ENCODE measurements at places on chromosomes 2 and 18.

- peak; percentile 87 for DNase-seq
Observed at GRCh38 chr18:55405893-55406406, 182.0 kb downstream of the TCF4 start.

DNA sequence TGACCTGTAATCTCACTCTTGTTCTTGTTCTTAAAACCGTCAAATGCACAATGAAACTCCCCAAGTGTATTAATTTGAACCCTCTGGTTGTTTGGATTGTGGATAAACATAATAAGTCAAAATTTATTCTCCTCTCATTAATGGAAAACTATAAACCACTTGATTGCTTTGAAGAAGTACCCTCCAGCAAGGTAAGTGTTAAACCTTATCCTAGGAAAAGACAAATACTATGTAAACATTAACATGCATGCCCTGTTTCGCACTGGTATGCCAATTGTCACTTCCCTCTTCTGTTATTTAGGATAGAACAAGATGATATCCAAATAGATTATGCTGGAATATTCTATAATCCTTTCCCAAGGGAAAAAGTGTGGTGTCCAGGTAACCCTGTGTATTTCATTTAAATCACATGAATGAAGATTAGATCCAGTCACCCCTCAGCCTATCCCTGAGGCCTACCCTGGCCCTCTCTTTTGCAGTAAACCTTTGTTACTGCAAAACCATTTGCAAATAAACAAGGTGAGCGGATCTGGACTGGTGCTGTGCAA lies 1.3 kb downstream of the ADI1 start:
- DNase-seq = no peak

GRCh38 chr18:75249672-75250470 lies 39.3 kb downstream of the TSHZ1 start:
- no peak for DNase-seq

- no peak for DNase-seq
Observed at GRCh38 chr2:67240507-67240906, 156.6 kb upstream of the ETAA1 start.

- no peak for DNase-seq
Observed at GRCh38 chr18:33605250-33605649, 27.2 kb downstream of the ASXL3 start.

- no peak for DNase-seq
Observed at GRCh38 chr2:226644399-226644865, 155.2 kb downstream of the IRS1 start.

DNA sequence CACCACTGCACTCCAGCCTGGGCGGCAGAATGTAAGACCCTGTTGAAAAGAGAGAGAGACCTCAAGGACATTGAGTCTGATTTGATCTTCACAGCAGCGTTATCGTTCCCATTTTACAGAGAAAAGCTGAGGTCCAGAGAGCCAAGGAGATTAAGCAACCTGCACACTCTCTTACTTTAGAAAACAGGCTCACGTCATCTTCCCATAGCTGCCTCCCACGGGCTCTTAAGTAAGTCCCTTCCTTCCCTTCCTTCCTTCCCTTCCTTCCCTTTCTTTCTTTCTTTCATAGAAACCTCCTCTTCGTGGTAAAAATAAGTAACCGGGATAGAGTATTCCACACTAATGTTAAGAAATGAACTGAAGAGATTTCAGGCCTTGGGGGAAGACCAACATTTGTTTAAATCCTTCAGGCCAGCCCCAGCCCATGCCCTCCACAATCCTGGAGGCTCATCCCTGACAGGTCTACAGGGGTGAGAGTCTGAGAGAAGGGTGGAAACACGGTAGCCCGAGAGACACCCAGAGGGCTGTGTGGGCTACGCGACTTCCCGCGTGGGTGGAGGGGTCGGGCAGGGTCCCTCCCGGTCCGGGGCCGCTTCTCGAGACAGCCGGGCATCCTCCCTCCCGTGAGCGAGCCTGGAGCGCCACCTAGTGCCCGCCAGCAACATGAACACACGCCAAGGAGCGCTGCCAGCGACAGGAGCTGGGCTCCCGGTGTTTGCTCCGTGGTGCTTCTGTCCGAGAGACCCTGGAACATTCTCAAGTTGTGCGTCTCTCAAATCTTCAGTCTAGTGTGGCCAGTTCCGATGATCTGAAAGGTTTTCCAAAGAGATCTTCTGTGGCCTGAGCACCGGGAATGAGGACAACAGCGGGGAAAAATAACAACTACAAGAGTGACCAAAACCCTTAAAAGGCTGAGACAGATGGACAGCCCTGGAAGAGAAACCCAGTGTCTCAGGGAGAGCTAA lies 160.3 kb downstream of the INO80D start:
- DNase-seq = peak; percentile 8

- peak; percentile 11 for DNase-seq
Observed at GRCh38 chr2:223203971-223204929, 152.3 kb downstream of the KCNE4 start.

DNA sequence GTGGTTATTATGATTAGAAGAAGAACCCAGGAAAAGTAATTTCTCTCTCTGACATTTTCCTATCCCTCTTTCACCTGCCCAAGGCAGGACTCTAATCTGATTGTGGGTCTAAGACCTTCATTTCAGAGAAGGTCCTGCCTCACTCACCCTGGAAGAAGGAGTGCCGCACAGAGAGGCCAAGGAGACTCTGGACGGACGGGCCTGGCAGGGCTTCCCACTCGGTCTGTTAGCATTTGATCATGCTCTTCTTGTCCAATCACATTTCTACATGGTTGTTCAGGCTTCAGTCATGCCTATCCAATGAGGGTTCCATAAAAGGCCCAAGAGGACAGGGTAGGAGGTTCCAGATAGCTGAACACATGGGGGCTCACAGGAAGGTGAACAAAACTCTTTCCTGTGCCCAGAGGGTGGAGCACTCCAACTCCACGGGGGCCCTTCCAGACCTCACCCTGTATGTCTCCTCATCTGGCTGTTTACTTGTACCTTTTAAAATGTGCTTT lies 27.0 kb downstream of the ZNF892 start:
- DNase-seq = no peak

DNA sequence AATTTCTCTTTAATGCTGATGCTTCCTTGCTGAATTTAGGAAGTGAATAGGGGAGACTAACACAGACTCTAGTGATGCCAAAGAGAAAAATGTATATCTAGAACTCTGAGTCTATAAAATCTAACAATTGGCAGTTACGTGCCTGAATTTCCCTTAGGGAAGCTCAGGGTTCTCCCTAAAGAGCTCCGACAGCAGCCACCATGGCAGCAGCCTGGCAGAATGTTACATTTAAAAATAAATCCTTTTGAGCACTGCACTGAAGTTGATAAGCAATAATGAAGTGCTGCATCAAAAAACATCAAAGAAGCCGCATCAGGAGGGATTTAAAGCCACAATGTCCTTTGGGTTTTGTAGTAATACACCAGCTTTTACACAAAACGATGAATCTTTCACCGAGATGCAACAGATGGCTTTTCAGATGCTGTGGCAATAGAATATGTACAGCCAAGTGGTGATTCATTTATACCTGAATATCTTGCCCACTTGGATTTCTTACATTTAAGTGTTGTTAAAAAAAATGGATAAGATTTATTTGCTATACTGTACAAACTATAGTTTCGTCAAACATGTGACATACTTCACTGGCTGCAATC lies 291.2 kb upstream of the SESTD1 start:
- DNase-seq = no peak

- DNase-seq = peak; percentile 27
Observed at GRCh38 chr18:13216092-13216582, 2.4 kb upstream of the LDLRAD4 start.

DNA sequence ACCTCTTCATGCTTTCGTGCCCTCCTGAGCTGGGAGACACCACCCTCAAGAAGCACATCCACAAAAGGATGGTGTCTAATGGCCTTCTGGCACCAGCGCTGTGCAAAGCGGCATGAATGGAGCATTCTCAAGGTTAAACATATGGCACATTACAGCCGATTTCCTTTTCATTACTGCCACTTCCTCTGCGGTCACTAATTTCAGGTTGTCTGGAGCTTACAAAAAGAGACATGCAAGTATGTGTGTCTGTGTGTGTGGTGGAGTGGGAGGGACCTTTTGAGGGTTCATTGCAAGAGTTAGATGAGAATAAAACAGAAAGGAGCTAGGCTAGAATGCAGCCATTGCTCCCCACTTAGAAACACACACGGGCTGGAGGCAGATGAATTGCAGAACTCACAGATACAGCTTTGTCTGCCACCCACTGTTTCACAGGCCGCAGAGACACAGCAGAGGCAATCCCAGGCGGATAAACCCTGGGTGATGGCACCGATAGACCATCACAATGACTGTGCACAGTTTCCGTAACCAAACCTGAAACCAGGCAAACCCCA lies 76.0 kb downstream of the TGIF1 start:
- DNase-seq = no peak

GRCh38 chr2:71932780-71933466 lies 214.7 kb downstream of the CYP26B1 start:
- DNase-seq = no peak

GRCh38 chr2:217062768-217063167 lies 202.9 kb upstream of the TNP1 start:
- DNase-seq = no peak

DNA sequence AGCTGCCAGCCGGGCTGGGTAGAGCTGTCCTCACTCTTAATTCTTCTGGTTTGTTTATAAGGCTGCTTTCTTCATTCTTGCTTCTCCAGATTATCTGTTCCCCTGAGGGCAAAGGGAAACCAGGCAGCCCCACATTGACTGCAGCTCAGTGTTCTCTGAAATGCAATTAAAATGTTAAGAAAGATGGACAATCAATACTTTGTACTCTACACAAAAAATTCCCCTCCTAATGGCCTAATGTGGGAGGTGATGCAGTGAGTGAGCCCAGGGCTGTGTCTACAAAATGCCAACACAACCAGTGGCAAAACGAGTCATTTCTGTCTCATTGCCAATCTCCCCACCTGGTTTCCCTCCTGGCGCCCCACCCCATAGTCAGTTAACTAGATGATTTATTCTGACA lies 541.7 kb upstream of the RAB6C start:
- DNase-seq = no peak

DNA sequence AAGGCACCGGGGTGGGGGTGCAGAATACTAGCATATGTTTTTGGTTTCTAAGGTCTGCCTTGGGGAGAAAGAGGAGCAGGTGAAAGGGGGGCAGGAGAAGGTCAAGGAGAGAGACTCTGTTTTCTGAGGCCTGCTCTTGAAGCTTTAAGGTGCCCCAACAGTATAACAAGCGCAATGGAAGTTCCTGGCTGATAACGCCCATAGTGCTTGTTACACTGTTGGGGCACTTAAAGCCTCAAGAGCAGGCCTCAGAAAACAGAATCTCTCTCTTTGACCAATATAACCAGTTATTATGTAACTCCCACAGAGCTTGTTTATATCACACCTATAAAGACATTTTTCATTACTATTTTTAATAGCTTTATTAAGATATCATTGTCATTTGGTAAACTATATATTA lies 16.5 kb downstream of the OXER1 start:
- no peak for DNase-seq

DNA sequence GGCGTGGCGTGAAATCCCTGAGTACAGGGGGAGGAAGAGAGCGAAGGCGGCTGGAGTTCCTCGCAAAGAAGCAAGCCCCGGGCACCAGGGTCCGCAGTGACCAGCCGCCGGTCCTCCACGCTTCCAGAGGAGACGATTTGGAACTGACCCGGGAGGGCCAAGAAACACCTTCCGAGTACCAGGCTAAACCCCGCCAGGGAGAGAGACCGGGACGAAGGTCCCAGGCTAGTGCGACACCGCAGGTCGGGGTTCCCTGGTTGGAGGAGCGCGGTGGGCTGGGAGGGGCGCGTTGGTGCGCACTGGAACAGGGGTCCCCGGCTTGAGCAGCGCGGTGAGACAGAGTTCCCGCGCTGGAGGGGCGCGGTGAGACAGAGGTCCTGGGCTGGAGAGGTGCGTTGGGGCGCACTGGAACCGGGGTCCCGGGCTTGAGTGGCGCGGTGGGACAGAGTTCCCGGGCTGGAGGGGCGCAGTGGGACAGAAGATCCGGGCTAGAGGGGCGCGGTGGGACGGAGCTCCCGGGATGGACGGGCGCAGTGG lies 901 bp downstream of the WDFY1 start:
- no peak for DNase-seq

DNA sequence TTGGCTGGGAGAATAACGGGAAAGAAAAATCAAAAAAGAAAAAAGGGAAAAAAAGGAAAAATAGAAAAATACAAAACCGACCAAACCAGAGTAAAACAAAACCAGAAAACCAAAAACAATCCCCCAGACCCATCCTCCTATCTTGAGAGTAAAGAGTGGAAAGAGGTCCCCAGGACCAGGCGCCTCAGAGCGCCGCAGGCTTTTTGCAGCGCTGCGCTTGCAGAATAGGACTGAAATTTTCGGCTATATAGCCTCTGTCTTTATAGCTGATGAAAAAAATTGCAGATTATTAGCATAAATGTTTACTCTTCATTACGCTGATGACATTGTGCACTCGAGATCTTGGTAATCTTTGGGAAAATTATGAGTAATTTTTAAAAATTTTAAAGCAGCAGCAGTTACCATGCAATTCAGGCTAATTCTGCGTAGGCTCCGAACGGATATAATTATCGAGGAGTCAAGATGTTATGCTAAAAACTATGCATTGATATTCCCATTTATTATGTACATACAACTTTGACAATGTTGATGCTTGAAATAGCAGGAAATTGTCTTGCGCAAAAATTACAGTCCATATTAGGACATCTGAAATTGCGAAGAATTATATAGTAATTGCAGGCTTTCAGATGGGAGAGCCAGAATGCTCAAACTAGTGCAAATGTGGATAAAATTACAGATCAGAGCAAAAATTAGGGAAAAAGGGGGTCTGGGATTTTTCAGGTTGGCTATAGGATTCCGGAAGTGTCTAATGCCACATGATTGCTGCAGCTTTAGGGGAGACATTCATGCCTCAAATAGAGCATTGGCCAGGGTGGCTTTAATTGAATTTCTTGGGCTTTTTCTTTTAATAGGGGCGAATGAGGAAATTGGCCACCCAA lies 8.3 kb downstream of the DLX1 start:
- no peak for DNase-seq

- DNase-seq = no peak
Observed at GRCh38 chr18:26040051-26040656, 50.3 kb downstream of the SS18 start.

All from AG09319 (cell line).